Stimulated activated CD8-positive, alpha-beta memory T cell treated with anti-CD3 and anti-CD28 coated beads, Interleukin-7, amount 100 ng/mL, for 48 hours (primary cell): ENCODE measurements at places on chromosomes 5 and 9.

DNA sequence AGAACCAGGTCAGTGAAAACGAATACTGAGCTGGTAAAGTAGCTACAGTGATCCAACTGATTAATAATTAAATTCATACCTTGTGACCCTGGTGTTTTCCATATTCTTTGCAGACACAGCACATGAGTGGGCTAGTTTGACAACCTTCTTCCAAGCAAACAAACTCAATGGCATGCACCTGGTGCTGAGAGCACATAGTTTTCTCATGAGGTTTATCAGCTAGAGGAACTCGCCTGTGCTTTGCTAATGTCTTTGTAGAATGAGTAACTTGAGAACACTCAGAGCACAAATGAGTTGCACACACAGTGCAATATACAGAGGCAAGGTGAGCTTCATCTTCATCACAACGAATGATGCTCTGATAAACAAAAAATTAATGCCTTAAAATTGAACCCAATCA, 12.6 kb downstream of the TRIM23 start:
- DNase-seq, result no peak

DNA sequence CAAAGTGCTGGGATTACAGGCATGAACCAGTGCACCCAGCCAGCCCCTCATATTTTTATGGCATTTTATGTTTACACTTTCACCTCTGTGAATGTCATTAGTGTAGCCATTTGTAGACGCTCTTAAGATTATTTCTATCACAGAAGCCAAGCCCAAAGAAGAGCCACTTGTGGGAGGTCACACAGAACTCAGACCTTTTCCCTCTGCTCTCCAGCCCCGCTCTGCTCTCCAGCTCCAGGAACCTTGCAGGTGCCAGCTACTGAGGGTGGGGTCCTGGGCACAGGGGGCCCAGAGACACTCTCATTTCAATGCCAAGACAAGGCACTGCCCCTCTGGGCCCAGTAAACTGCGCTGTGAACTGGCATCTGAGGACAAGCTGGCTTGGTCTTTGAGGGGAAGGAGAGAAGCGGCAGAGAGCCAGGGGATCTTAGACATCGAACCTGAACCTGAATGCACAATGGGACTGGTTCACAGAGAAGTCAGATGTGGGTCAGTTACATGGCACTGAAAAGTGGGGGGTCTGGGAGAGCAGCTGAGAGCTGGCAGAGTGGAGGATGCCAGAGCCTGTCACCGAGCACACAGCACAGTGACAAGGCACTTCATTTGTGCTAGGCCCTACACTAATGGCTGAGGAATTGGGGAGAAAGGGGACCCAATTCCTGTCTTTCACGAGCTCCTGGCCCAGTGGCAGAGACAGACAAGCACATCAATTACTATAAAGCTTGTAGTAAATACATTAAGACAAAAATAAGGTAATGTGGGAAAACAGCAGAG, 16.7 kb downstream of the ANXA6 start:
- DNase-seq, result no peak

- no peak for DNase-seq
These were observed 27.6 kb downstream of the ACTL7A start for GRCh38 chr9:108889649-108890067.

DNA sequence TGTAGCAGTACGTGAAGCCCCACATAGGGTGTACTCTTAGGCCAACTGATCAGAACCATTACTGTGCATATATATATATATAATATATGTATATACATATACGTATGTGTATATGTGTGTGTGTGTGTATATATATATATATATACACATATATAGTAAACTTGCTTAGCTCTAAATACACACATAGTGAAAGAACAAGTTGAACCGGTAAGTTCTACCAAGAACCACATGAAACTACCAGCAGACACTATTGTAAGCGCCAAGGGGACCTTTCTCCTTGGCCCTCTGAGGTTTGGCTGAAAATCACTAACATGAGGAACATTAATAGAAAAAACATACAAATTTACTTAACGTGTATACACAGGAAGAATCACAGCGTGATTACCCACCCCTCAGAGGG, 1.8 kb upstream of the TARS1 start:
- no peak for DNase-seq

DNA sequence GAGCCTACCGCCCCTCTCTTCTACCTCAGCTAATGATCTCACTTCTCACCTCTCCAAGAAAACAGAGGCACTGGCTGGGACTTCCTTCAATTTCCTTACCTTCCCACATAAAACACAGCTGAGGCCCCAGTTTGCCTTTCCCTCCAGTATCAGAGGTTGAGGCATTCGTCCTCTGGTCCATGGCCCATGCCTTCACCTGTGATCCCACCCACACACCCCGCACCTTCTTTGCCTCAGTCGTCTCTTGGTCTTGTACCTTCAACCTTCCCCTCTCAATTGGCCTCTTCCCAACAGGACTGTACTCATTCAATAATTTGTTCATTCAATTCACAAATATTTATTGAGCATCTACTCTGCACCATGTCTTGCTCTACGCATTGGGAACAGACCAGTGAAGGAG, 11.0 kb upstream of the NSD1 start:
- no peak for DNase-seq

DNA sequence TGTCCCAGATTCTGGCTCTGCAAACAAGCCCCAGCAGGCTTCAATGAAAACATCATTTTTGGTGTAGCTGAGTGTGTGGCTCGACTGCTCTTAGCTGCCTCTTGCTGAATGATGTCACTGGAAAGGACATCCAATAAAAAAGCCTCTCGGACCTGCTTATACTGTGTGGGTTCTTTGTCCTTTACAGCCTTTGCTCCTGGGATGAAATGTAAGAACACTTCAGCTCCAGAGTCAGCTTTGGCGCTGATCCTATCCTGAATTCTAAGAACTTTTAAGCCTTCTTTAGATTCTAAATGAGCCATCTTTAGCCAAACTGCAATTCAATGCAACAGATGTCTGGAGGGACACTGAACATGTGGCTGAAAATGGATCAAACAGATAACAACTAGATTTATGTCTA, 404.6 kb upstream of the C9orf72 start:
- DNase-seq, result no peak

GRCh38 chr9:76684213-76684612, 80.0 kb upstream of the PCA3 start:
- no peak for DNase-seq

- no peak for DNase-seq
These were observed 44.3 kb downstream of the CYSTM1 start for GRCh38 chr5:140219068-140219991.
